IMR-90 (cell line): ENCODE measurements at places on chromosomes 4 and X. TPM values are rescaled to one million over a fixed set of nuclear protein-coding genes. Genes with fewer than 3 reads are reported as not detected.
A peak's percentile ranks its signal among the peaks of the same experiment; 100 is the strongest.

- H3K27ac ChIP-seq, result peak overlapping the region; percentile 67
- DNase-seq, result peak; percentile 94
- no peaks in the 10 kb centered on the region for H3K36me3 ChIP-seq
- H3K27me3 ChIP-seq, result no peaks in the 10 kb centered on the region
Observed at GRCh38 chr4:138039010-138039409, 203.1 kb downstream of the SLC7A11 start.

- H3K36me3 ChIP-seq, result no peaks in the 10 kb centered on the region
- no peaks in the 10 kb centered on the region for H3K4me1 ChIP-seq
- DNase-seq, result no peak
- H3K4me3 ChIP-seq, result no peak overlapping the region
- peaks cover 8% of the 10 kb centered on the region for H3K27me3 ChIP-seq
- H3K27ac ChIP-seq, result no peak overlapping the region
Observed at GRCh38 chr4:163175971-163176958, 9.6 kb upstream of the NAF1 start.

DNA sequence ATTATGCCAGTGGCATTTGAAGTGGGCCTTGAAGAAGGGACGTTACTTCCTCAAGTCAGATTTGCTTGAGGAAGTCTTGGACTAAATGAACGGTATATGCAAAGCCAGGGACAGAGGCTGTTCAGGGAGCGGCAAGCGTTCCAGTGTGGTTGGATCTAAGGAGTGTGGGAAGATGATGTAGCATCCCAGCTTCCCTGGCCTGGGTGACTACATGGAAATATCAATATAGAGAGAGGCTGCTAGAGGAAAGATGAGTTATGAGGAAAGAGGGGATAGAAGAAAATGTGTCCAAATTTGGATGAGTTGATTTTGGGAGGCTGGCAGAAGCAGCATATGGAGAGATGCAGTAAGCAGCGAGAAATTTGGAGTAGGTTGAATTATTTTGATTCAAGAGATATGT, 432.5 kb upstream of the TENM3 start:
- H3K4me1 ChIP-seq, result no peaks in the 10 kb centered on the region
- no peak overlapping the region for H3K4me3 ChIP-seq
- no peak overlapping the region for H3K27ac ChIP-seq
- no peaks in the 10 kb centered on the region for H3K27me3 ChIP-seq
- DNase-seq, result no peak

DNA sequence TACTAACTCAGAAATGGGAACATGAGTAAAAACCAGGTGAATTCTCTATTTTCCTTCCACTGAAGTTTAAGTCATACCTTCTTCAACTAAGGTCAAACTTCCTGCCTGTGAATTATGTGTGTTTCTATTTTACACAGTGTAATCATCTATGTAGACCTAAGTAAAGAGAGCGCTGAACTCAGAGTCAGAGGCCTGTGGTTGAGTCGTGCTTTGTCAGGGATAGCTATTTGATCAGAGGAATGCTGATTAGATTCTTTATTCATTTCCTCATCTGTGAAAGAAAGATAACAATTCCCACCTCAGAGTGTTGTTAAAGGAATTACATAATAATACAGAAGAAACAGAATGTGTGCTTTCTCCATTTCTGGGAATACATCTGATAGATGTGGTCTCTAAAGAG, 654.1 kb downstream of the STIM2 start:
- H3K27ac ChIP-seq, result no peak overlapping the region
- H3K4me3 ChIP-seq, result no peak overlapping the region
- H3K4me1 ChIP-seq, result no peaks in the 10 kb centered on the region
- H3K27me3 ChIP-seq, result no peaks in the 10 kb centered on the region

DNA sequence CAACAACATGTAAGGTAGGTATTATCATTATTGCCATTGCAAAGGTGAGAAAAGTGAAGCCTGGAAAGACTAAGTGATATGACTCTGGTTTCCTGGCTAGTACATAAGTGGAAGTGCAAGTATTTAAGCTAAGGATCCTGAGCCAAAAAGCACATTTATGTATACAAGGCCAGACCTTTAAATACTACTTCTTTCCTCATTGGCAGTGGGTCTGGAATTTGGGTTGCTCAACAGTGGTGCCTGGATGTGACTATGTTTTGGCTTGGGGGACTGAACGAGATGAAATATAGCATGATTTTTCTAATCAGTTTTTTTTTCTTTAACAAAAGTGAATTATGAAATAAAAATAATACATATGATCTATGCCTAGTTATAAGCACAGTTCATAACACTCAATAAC, 7.4 kb upstream of the FGF13 start:
- H3K27me3 ChIP-seq, result no peaks in the 10 kb centered on the region
- no peak for DNase-seq
- no peaks in the 10 kb centered on the region for H3K36me3 ChIP-seq
- H3K27ac ChIP-seq, result no peak overlapping the region

The TKTL2 gene
- total RNA-seq, result not detected in 2 replicates

GRCh38 chrX:110086162-110086915, 83.4 kb downstream of the TMEM164 start:
- DNase-seq, result peak; percentile 73
- H3K27me3 ChIP-seq, result no peaks in the 10 kb centered on the region; the same call in 1 of the 2 replicates
- H3K27ac ChIP-seq, result peak overlapping the region; percentile 63; the same call in 1 of the 2 replicates
- H3K4me3 ChIP-seq, result no peak overlapping the region

GRCh38 chr4:84939113-84939512, 27.4 kb downstream of the WDFY3 start:
- H3K36me3 ChIP-seq, result no peaks in the 10 kb centered on the region
- no peak overlapping the region for H3K4me3 ChIP-seq
- DNase-seq, result no peak
- no peak overlapping the region for H3K27ac ChIP-seq
- peaks cover 3% of the 10 kb centered on the region for H3K4me1 ChIP-seq

The TEX13B gene
- not detected in 2 replicates for total RNA-seq

- no peaks in the 10 kb centered on the region for H3K4me1 ChIP-seq
- DNase-seq, result no peak
- no peak overlapping the region for H3K27ac ChIP-seq
Observed at GRCh38 chr4:6445403-6446129, 26.8 kb downstream of the PPP2R2C start.

DNA sequence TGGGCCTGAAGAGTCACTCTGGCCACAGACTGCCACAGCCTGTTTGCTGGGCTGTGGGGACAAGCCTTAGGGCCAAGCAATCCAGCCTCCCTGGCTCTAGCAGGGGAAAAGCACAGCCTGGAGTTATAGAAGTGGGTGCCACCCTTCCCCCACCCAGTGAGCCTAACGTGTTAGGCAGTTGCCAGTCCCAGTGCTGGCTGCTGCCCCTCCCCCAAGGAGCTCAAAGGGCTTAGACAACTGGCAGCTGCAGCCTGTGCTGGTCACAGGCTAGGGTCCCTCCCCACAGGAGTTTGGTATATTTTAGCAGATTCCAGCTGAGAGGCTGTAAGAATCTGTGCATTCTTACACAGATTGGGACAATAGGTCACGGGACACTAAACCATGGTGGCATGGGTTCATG, 370.3 kb upstream of the FGF16 start:
- H3K27me3 ChIP-seq, result no peaks in the 10 kb centered on the region
- no peak overlapping the region for H3K4me3 ChIP-seq
- no peaks in the 10 kb centered on the region for H3K36me3 ChIP-seq
- no peak for DNase-seq
- no peak overlapping the region for H3K27ac ChIP-seq

GRCh38 chrX:110159235-110159634, 156.3 kb downstream of the TMEM164 start:
- DNase-seq, result no peak
- peaks cover 3% of the 10 kb centered on the region; the same call in 1 of the 2 replicates for H3K27me3 ChIP-seq
- no peak overlapping the region for H3K4me3 ChIP-seq
- H3K27ac ChIP-seq, result no peak overlapping the region

GRCh38 chrX:48737940-48738339, 23.6 kb upstream of the GLOD5 start:
- no peaks in the 10 kb centered on the region for H3K4me1 ChIP-seq
- no peaks in the 10 kb centered on the region for H3K36me3 ChIP-seq
- H3K27ac ChIP-seq, result peak overlapping the region; percentile 70
- H3K27me3 ChIP-seq, result no peaks in the 10 kb centered on the region; the same call in 1 of the 2 replicates

DNA sequence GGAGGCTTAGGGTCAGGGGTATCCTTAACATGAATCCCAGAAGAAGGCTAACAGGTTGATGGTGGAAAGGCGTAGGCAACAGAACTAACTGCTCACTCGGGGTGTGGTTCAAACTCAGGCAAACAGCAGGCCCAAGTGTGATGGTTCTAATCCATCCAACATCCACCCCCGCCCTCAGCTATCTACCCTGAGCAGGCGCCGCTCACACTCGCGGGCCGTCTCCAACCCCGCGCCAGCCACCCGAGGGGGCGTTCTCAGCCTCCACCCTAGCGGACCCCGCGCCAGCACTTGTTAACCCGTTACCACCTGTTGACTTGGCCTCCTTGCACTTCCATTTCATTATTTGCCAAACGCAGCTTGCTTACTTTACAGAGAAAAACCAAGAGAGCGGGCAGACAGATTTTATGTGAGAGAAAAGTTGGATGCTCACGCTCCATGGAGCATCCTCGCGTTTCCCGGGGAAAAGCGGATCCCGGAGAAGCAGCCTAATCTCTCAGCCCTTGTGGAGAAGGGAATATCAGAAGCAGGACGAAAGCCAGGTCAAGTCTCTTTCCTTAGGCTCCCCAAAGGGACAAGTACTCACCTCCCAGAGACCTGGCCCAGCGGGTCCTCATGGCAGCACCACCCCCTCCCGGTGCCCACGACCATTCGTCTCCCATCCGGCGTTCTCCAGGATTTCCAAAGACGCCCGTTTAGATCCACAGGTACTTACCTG, 773 bp downstream of the SNCA start:
- no peak overlapping the region for H3K27ac ChIP-seq
- H3K36me3 ChIP-seq, result no peaks in the 10 kb centered on the region
- peaks cover 21% of the 10 kb centered on the region for H3K27me3 ChIP-seq
- no peak for DNase-seq
- H3K4me3 ChIP-seq, result no peak overlapping the region; the same call in 1 of the 2 replicates

The POF1B gene
- total RNA-seq, result not detected in 2 replicates

The GPR78 gene
- under 0.01 TPM in 2 replicates for total RNA-seq

DNA sequence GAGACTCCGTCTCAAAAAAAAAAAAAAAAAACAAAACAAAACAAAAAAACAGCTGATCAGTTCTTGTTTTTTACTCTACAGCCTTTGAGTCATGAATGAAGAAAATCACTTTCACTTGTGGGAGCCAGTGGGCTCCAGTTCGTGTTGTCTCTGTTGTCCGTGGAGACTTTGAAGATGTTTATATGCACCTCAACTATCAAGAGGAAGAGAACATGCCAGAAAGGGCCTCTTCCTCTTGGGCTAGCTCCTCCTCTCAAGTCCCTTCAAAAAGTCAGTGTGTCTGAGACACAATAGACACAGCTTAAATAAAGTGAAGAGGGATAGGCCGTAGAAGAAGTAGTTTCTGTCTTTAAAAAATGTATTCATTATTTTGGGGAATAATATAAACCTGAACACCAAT, 182.7 kb downstream of the KDR start:
- H3K27me3 ChIP-seq, result peaks cover 2% of the 10 kb centered on the region; the same call in 1 of the 2 replicates
- no peak overlapping the region for H3K4me3 ChIP-seq
- no peak overlapping the region for H3K27ac ChIP-seq
- no peaks in the 10 kb centered on the region for H3K4me1 ChIP-seq
- DNase-seq, result no peak

- DNase-seq, result peak; percentile 1
- no peak overlapping the region for H3K4me3 ChIP-seq
- no peak overlapping the region for H3K27ac ChIP-seq
- H3K36me3 ChIP-seq, result no peaks in the 10 kb centered on the region
- H3K27me3 ChIP-seq, result peaks cover 3% of the 10 kb centered on the region; the same call in 1 of the 2 replicates
- H3K4me1 ChIP-seq, result no peaks in the 10 kb centered on the region
Observed at GRCh38 chrX:100379388-100379986, 30.6 kb downstream of the PCDH19 start.

- H3K4me3 ChIP-seq, result no peak overlapping the region
- H3K27me3 ChIP-seq, result peaks cover 11% of the 10 kb centered on the region
- no peak for DNase-seq
- H3K36me3 ChIP-seq, result no peaks in the 10 kb centered on the region
- no peak overlapping the region for H3K27ac ChIP-seq
Observed at GRCh38 chrX:112857478-112857878, 16.8 kb upstream of the AMOT start.

DNA sequence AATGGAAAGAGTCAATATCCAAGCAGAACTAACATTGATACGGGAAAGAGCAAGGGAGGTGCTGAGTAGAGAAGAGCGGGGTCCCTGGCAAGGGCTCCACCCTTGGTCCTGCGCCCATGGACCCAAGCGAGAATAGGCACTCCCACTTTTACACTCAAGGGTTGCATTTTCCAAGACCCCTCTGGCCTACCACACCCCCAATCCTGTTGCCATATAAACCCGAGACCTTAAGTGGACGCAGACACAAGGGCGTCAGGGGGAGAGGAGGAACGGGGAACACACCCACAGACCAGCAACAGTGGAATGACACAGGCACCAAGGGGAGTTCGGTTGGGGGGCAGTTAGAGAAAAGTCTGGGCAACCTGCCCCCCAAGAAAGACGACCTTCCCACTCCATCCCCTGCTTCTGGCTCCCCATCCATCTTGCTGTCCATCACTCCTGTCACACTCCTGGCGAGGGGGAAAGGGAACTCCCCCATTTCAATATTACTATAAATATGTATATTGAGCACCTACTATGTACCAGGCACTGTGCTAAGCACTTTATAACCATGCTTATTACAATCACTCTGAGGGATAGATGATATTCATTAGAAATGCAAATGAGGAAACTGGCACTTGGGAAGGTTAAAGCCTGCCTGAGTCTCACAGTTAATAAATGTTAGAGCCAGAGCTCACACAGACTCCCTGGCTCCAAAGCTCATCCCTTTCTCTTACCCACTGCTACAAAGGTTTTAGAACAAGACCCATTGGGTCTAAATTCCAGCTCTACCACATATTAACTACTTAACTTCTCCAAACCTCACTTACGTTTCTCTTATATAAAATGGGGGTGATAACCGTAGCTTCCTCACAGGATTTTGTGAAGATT, 51.7 kb downstream of the SCD5 start:
- no peaks in the 10 kb centered on the region for H3K27me3 ChIP-seq
- no peak for DNase-seq
- no peak overlapping the region for H3K4me3 ChIP-seq
- H3K4me1 ChIP-seq, result peaks cover 8% of the 10 kb centered on the region

GRCh38 chr4:157447195-157447594, 226.7 kb downstream of the GRIA2 start:
- DNase-seq, result no peak
- no peaks in the 10 kb centered on the region for H3K36me3 ChIP-seq
- H3K4me1 ChIP-seq, result no peaks in the 10 kb centered on the region
- H3K27me3 ChIP-seq, result no peaks in the 10 kb centered on the region
- H3K4me3 ChIP-seq, result no peak overlapping the region
- no peak overlapping the region for H3K27ac ChIP-seq

DNA sequence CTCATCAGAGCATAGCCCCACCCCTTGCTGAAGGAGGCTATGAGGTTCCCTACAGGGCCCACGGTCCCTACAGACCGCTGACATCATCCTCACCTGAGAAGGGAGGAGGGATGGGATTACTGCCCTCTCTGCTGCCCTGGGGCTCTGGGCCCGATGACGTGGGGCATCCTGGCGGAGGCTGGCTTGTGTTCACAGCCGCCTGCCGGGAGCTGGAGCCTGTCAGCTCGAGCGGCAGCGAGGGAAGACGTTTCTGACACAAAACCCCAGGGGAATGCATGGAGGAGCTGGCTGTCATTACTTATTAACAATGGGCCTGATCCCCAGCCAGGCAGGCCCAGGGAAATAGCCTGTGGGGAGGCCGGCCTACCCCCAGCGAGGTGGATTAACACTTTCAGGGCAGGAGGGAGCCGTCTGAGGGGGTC, 106.6 kb upstream of the ATP6AP2 start:
- no peak overlapping the region for H3K27ac ChIP-seq
- H3K36me3 ChIP-seq, result no peaks in the 10 kb centered on the region
- no peak overlapping the region for H3K4me3 ChIP-seq
- peak; percentile 4 for DNase-seq
- peaks cover 26% of the 10 kb centered on the region for H3K27me3 ChIP-seq

GRCh38 chr4:161988946-161989345, 174.9 kb downstream of the FSTL5 start:
- no peaks in the 10 kb centered on the region for H3K36me3 ChIP-seq
- no peak overlapping the region for H3K4me3 ChIP-seq
- H3K27ac ChIP-seq, result no peak overlapping the region
- H3K4me1 ChIP-seq, result no peaks in the 10 kb centered on the region
- no peak for DNase-seq
- H3K27me3 ChIP-seq, result no peaks in the 10 kb centered on the region
